Endothelial cell of umbilical vein (primary cell): ENCODE measurements at places on chromosomes 5 and 9. TPM values are rescaled to one million over a fixed set of nuclear protein-coding genes. Genes with fewer than 3 reads are reported as not detected.

DNA sequence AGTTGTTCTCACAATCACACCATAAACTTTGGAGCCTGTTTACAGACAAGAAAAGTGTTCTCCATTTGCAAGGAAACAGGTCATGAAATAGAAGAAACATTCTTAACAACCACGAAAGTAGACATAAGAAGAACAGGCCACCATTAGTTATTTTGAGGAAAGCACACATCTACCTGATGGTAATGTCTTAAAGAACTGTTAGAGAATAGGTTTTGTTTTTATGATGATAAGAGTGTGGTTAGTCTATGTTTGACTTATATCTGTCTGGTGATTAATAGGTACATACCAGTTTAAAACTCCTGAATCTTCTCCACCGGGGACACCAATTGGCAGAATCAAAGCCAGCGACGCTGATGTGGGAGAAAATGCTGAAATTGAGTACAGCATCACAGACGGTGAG is 108.3 kb downstream of the CDH6 start:
- H3K27ac ChIP-seq: no peak overlapping the region
- H3K27me3 ChIP-seq: no peaks in the 10 kb centered on the region
- H3K4me3 ChIP-seq: no peak overlapping the region
- no peaks in the 10 kb centered on the region for H3K36me3 ChIP-seq
- DNase-seq: no peak

Gene ALDH1A1
- total RNA-seq: 220 and 287 TPM in 2 replicates

DNA sequence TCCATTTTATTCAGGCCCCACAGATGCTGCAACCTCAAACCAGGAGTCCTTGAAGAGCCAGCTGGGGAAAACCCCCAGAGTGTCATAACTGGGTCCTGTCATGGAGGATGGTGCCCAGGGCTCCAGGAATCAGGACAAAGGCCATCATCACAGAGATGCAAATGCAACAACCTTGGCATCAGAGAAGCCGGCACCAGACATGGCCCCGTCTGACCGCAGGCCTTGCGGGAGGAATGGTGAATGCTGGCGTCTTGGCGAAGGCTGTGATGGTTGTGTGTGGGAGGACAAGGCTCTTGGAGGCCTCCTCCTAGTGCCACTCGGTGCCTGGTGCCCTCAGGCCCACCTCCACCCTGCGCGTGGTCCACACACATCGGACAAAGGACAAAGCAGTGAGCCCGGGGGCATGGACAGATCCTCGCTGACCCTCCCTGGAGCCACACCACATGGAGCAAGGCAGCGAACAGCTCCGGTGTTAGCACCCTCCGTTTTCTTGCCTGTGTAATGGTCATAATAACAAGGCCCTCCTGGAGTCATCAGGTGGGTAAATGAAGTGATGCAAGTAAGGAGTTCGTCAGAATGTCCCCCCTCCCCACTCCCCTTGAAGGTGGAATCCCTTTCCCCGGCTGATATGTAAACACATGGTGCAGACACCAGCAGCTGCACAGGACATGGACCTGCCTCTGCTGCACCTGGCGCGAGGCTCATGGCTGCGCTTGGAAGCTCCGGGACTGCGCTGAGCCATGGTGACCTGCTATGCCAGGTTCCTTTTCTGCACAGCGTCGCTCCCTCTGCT is 380.7 kb downstream of the IRX2 start:
- H3K4me1 ChIP-seq: no peaks in the 10 kb centered on the region
- H3K27ac ChIP-seq: no peak overlapping the region
- H3K36me3 ChIP-seq: no peaks in the 10 kb centered on the region
- H3K4me3 ChIP-seq: no peak overlapping the region
- DNase-seq: no peak

- H3K36me3 ChIP-seq: no peaks in the 10 kb centered on the region
- H3K4me3 ChIP-seq: no peak overlapping the region
- H3K27me3 ChIP-seq: no peaks in the 10 kb centered on the region
- H3K4me1 ChIP-seq: no peaks in the 10 kb centered on the region
- H3K27ac ChIP-seq: no peak overlapping the region
- DNase-seq: no peak
Observed at GRCh38 chr5:176553260-176554085, 4.3 kb downstream of the CDHR2 start.

DNA sequence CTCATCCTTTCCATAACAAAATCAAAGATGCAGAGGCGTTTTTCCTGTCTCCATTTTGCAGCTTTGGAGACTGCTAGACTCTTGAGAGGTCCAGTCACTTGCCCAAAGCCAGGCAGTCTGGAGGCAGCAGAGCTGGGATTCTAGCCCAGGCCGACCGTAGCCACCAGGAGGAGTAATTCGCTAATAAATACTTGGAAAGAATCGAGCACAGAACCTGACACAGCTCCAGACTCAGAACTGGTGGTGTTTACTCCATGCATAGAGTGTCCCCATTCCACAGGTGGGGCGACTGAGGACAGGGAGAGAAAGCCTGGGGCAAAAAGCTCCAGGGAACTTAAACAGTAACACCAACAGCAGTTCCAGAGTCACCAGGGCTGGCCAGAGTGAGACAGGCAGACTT is 10.7 kb upstream of the CERCAM start:
- no peak overlapping the region for H3K27ac ChIP-seq
- H3K27me3 ChIP-seq: peaks cover 2% of the 10 kb centered on the region
- DNase-seq: no peak
- no peaks in the 10 kb centered on the region for H3K4me1 ChIP-seq

- DNase-seq: peak; percentile 87
- peak overlapping the region; percentile 2 for H3K4me3 ChIP-seq
- peaks cover 30% of the 10 kb centered on the region for H3K4me1 ChIP-seq
Observed at GRCh38 chr5:87120518-87121303, 147.0 kb upstream of the RASA1 start.

- DNase-seq: no peak
- H3K27me3 ChIP-seq: no peaks in the 10 kb centered on the region
- no peak overlapping the region for H3K27ac ChIP-seq
- H3K36me3 ChIP-seq: no peaks in the 10 kb centered on the region
- no peaks in the 10 kb centered on the region for H3K4me1 ChIP-seq
- H3K4me3 ChIP-seq: no peak overlapping the region
Observed at GRCh38 chr5:174706997-174707572, 17.3 kb upstream of the MSX2 start.

Gene ADAMTS12
- total RNA-seq: 0.88 TPM in 1 of 2 replicates, not detected in the other

- H3K4me3 ChIP-seq: no peak overlapping the region
- DNase-seq: peak; percentile 40
- no peak overlapping the region for H3K27ac ChIP-seq
- H3K4me1 ChIP-seq: peaks cover 8% of the 10 kb centered on the region
- H3K36me3 ChIP-seq: no peaks in the 10 kb centered on the region
Observed at GRCh38 chr5:180047667-180048066, 23.9 kb downstream of the RNF130 start.

Gene SPOUT1
- 51.6 and 59.3 TPM in 2 replicates for total RNA-seq

Gene CTNNAL1
- 72.0 and 76.2 TPM in 2 replicates for total RNA-seq

Gene CYLC2
- total RNA-seq: not detected in 2 replicates

- H3K4me3 ChIP-seq: peak overlapping the region; percentile 78
- peaks cover 15% of the 10 kb centered on the region for H3K4me1 ChIP-seq
- DNase-seq: no peak
- peak overlapping the region; percentile 59 for H3K27ac ChIP-seq
Observed at GRCh38 chr9:32524892-32525708, 896 bp downstream of the RIGI start.

Gene FOXD4L4
- total RNA-seq: 0.15 and 0.39 TPM in 2 replicates

GRCh38 chr9:78026947-78027346 is 4.7 kb downstream of the GNAQ start:
- no peak overlapping the region for H3K4me3 ChIP-seq
- no peaks in the 10 kb centered on the region for H3K36me3 ChIP-seq
- no peak overlapping the region for H3K27ac ChIP-seq
- DNase-seq: no peak
- H3K4me1 ChIP-seq: peaks cover 55% of the 10 kb centered on the region

Gene ADRA1B
- total RNA-seq: 0.21 TPM in 1 of 2 replicates, not detected in the other

Gene CCDC152
- 2.1 and 2.8 TPM in 2 replicates for total RNA-seq

Gene ZNF354C
- total RNA-seq: 4.7 and 5.0 TPM in 2 replicates

Gene PCDHGB4
- total RNA-seq: 4.4 and 6.5 TPM in 2 replicates
